AG09309 (cell line): ENCODE measurements at places on chromosomes 7 and 10.

GRCh38 chr7:120402079-120402767 lies 129.2 kb downstream of the KCND2 start:
- no peak for DNase-seq

- DNase-seq, result no peak
Observed at GRCh38 chr7:14836571-14837189, 65.9 kb downstream of the DGKB start.

DNA sequence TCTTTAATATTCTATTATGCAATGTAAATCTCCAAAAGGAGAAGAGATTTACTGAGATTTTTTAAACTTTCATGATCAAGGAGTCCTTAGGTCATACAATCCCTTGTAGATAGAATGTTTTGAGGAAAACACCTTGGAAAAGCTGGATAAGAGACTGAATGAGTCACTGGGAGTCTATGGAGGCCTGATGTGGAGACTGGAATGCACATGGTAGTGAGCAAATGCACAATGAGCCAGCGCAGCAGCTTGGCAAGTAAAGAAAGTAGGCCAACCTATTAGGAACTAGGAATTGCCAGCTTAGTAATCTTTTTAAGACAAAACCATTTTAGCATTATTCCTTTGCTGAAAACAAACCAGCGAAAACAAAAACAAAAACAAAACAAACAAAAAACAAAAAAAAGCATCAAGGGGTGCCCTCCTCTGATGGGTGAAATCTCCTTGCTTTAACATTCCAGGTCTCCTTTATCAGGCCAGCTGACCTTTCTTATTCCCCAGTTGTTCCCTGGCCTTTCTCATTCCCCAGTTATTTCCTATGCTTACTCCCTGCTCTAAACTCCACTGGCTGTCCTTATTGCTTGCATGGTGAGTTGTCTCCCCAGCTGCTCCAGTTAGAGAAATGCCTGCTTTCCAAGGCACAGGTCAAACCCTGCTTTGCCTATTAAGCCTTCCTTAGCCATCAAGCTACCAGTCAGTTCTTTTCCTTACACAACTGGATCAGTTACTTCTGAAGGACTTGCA lies 135.8 kb downstream of the PLCE1 start:
- peak; percentile 65 for DNase-seq

- no peak for DNase-seq
Observed at GRCh38 chr7:2717293-2718261, 29.6 kb downstream of the AMZ1 start.

- DNase-seq, result no peak
Observed at GRCh38 chr7:50791938-50792341, 9.2 kb upstream of the GRB10 start.

GRCh38 chr7:71735961-71736556 lies 604.1 kb downstream of the GALNT17 start:
- peak; percentile 28 for DNase-seq

DNA sequence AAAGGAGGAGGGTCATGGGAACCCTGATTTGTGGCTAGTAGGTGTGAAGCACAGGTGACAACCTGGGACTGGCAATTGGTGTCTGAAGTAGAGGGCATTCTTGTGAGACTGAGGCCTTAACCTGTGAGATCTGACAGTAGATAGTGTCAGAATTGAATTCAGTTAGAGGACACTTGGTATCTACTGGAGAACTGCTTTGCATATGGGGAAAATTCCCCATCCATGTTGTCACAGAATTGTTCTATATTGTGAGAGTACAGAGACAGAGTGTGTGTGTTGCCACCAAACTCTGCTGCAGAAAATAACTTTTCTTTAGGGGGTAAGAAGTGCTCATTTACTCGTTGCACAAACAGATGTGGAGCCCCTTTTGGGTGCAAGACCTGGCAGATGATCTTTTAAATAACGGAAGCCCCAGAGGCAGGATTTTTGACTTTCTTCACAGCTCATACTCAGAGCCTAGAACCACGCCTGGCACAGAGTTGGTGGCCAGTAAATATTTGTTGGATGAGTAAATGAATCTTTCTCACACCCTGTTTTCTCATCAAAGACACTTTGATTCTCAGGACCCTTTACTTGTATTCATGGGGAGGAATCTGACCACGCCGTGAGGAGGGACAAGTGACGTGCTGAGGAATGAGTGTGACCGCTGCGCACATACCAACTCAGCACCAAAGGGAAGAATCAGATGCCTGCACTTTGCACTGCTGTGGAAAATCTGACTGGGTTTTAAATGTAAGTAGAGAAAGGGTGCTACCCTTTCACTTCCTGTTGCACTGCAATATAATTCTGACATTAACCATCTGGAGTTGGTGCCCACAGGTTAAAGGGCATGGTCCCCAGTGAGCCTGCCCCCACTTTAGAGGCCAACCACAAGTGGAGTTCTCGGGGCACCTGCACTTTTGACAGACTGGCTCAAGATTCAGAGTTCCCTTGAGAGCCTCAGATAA lies 39.2 kb upstream of the SDHAF3 start:
- no peak for DNase-seq

DNA sequence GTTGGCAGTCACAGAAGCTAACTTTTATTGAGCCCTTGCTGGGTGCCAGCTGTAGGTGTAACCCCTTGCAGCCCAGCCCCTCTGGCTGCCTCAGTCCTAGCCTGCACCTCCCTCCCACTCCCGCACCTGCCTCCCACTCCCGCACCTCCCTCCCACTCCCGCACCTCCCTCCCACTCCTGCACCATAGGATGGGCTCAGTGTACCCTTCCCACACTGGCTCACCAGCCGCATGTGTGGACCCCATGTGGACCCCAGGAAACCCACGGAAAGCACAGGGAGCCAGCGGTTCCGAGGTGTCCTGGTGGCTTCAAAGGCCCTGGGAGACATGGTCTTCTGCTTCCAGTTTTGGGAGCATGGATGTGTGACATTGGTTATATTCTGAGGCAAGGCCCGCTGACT lies 132.9 kb downstream of the EBF3 start:
- no peak for DNase-seq

- DNase-seq, result no peak
Observed at GRCh38 chr7:39272111-39272510, 294.1 kb upstream of the YAE1 start.

GRCh38 chr7:3065724-3066143 lies 22.1 kb upstream of the CARD11 start:
- no peak for DNase-seq

- DNase-seq, result peak; percentile 50
Observed at GRCh38 chr7:130387628-130388403, 7.5 kb downstream of the CPA1 start.

DNA sequence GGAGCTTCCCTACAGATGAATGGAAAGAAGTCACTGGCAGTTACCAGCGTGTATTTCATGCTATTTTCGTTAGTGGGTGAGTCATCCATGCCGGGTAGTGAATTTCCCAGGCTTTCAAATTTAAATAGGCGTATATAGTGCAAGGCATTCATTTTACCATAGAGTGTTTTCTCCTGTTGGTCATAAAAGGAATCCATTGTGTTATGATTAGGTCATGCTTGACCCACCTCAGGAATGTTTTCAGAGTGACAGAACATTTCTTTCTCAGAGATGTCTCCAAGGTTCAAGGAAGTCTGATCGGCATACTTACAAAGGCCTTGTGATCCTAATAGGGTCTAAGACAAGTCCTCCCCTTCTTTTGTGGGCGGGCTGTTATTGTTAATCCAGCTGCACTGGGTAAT lies 110.7 kb downstream of the AKR1D1 start:
- DNase-seq, result peak; percentile 1

DNA sequence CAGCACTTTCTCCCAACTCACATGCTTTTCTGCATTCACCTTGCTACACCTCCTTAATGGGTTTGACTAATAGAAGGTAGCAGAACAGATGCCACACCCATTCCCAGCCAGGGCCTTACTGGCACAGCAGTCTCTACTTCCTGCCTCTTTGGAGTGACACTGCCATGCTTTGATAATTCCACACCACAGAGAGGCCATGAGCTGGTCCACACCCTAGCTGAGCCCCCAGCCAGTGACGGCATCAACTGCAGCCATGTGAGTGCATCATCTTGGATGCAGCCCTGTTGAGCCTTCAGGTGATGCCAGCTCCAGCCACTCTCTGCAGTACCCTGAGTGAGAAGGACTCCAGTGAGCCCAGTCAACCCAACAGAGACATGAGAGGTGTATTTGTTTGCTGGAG lies 27.5 kb upstream of the EZH2 start:
- no peak for DNase-seq
